ENCODE measurements at places on chromosomes 2 and 18.

- peaks cover 13% of the 10 kb centered on the region for H3K4me1 ChIP-seq
- H3K27ac ChIP-seq, result no peak overlapping the region
- H3K36me3 ChIP-seq, result no peaks in the 10 kb centered on the region
- no peak for DNase-seq
- H3K27me3 ChIP-seq, result no peaks in the 10 kb centered on the region
Measured at GRCh38 chr2:33322612-33323011, 153.8 kb upstream of the RASGRP3 start.

- no peak overlapping the region for H3K4me3 ChIP-seq
- H3K36me3 ChIP-seq, result no peaks in the 10 kb centered on the region
- no peaks in the 10 kb centered on the region for H3K27me3 ChIP-seq
- H3K27ac ChIP-seq, result no peak overlapping the region
- no peaks in the 10 kb centered on the region for H3K4me1 ChIP-seq
Measured at GRCh38 chr2:239889641-239890121, 135.5 kb downstream of the NDUFA10 start.

DNA sequence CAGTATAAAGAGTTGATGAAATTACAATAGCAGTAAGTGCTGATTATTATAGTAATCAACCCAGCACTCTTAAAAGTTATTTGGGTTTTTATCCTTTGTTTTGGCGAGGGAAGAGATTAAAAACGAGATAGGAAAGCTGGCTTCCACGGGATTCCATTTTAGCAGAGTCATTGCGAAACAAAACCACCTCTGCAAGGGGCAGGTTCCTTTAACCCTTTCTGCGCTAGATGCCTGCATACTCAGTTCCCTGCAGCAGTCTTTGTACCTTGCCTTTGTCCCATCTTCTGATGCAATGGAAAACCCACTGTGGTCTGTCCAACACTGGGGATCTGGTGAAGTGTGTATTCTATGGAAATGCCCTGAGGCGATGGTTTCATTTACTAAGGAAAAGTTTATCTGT, 2.7 kb downstream of the YPEL5 start:
- no peaks in the 10 kb centered on the region for H3K27me3 ChIP-seq
- H3K4me1 ChIP-seq, result peaks cover 62% of the 10 kb centered on the region
- no peak for DNase-seq

GRCh38 chr2:150528861-150529801, 41.7 kb upstream of the RND3 start:
- H3K4me1 ChIP-seq, result no peaks in the 10 kb centered on the region
- H3K27ac ChIP-seq, result no peak overlapping the region
- no peaks in the 10 kb centered on the region for H3K36me3 ChIP-seq
- H3K4me3 ChIP-seq, result no peak overlapping the region
- no peak for DNase-seq

- H3K4me3 ChIP-seq, result no peak overlapping the region
- no peak overlapping the region for H3K27ac ChIP-seq
- H3K4me1 ChIP-seq, result no peaks in the 10 kb centered on the region
Measured at GRCh38 chr18:47215554-47216138, 35.8 kb downstream of the SKOR2 start.

GRCh38 chr2:148930046-148930775, 55.2 kb downstream of the KIF5C start:
- no peaks in the 10 kb centered on the region for H3K4me1 ChIP-seq
- no peaks in the 10 kb centered on the region for H3K36me3 ChIP-seq
- H3K27ac ChIP-seq, result no peak overlapping the region
- H3K27me3 ChIP-seq, result no peaks in the 10 kb centered on the region
- no peak for DNase-seq
- H3K4me3 ChIP-seq, result no peak overlapping the region

DNA sequence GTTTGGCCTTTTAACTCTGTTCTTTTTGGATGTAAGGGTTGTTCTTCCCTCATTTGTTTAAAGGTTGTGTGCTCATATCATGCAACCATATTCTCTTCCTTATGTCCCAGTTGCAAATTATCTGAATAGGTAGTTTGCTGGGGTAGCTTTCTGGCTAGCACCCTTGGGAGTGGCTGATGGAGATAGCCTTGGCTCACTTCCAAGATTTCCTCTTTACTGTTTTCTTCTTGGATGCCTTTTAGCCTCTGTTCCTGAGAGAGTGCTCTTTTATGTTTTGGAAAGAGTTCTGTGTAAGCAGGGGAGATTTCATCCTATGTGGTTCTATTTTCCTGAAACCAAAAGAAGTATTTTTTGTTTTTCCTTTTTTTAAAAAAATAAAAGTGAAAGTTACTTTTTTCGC, 25.4 kb downstream of the USP14 start:
- no peak overlapping the region for H3K4me3 ChIP-seq
- H3K27ac ChIP-seq, result no peak overlapping the region
- no peaks in the 10 kb centered on the region for H3K27me3 ChIP-seq
- no peaks in the 10 kb centered on the region for H3K36me3 ChIP-seq

- H3K36me3 ChIP-seq, result no peaks in the 10 kb centered on the region
- no peaks in the 10 kb centered on the region for H3K4me1 ChIP-seq
- H3K27ac ChIP-seq, result no peak overlapping the region
Measured at GRCh38 chr2:145284551-145284950, 764.6 kb upstream of the ZEB2 start.

DNA sequence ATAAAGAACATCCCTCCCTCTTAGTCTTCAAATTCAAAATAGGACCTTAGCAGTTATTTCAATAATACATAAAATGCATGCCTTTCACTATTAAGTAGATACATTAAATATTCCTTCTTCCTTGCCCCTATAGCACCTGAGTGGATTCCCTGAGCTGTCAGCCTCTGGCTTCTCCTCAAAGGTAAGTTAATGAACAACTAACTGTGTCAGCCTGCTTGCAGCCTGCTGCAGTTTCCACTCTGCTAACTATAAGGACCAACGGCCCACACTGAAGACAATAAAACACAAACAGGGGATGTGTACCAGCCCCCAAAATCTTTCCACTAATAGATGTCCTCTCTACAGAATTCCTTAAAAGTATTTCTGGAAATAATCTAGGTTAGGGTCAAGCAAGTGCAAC, 5.0 kb downstream of the KCTD1 start:
- H3K36me3 ChIP-seq, result no peaks in the 10 kb centered on the region
- H3K4me1 ChIP-seq, result peaks cover 6% of the 10 kb centered on the region
- H3K27me3 ChIP-seq, result no peaks in the 10 kb centered on the region
- no peak for DNase-seq

DNA sequence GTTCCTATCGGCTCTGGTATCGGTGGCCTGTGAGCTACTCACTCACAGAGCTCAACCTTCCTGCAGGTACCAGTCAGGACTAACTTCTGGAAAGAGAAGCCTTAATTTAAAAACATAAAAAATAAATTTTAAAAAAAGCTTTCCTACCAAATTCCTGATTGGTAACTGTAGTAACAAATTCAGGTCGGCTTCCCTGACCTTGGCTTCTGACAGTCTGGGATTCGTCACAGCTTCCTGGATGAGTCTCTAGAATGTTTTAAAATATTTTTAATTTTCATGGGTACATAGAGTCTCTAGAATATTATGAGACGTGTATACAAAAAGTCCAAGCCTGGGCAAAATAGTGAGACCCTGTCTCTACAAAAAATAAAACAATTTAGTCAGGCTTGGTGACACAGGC, 45.0 kb upstream of the MTCL1 start:
- no peak for DNase-seq
- H3K4me3 ChIP-seq, result no peak overlapping the region
- no peaks in the 10 kb centered on the region for H3K36me3 ChIP-seq
- H3K27ac ChIP-seq, result no peak overlapping the region

GRCh38 chr2:120570546-120570945, 165.1 kb upstream of the GLI2 start:
- no peaks in the 10 kb centered on the region for H3K36me3 ChIP-seq
- H3K27me3 ChIP-seq, result no peaks in the 10 kb centered on the region
- H3K4me1 ChIP-seq, result peaks cover 8% of the 10 kb centered on the region

DNA sequence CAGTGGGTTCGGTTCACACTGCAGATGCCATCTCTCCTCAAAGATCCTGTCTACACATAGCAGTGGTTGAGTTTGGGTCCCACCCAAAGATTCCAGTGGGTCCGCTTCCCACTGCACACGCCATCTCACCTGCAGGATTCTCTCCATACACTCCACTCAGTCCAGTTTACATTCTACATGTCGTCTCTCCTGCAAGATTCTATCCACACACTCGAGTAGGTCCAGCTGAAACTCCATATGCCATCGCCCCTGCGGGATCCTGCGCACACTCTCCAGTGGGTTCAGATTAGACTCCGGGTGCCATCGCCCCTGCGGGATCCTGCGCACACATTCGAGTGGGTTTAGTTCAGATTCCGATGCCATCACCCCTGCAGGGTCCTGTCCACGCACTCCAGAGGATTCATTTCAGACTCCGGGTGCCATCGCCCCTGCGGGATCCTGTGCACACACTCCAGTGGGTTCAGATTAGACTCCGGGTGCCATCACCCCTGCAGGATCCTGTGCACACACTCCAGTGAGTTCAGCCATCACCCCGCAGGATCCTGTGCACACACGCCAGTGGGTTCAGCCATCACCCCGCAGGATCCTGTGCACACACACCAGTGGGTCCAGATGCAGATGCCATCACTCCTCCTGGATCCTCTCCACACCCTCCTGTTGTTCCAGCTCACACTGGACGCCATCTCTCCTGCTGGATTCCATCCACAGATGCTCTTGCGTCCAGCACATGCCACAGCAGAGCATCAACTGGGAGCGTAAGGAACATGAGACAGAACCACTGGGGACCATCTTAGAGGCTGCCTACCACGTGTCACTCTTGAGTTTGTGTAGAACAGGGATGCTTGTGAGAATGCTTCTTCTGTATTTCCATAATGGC, 3.0 kb upstream of the PXDN start:
- peaks cover 25% of the 10 kb centered on the region for H3K4me1 ChIP-seq
- no peak overlapping the region for H3K4me3 ChIP-seq
- H3K27me3 ChIP-seq, result no peaks in the 10 kb centered on the region
- H3K27ac ChIP-seq, result no peak overlapping the region
- no peak for DNase-seq
- no peaks in the 10 kb centered on the region for H3K36me3 ChIP-seq

- H3K36me3 ChIP-seq, result no peaks in the 10 kb centered on the region
- no peak overlapping the region for H3K27ac ChIP-seq
- no peak overlapping the region for H3K4me3 ChIP-seq
- H3K27me3 ChIP-seq, result no peaks in the 10 kb centered on the region
- DNase-seq, result no peak
Measured at GRCh38 chr18:55731594-55732042, 143.6 kb upstream of the TCF4 start.

DNA sequence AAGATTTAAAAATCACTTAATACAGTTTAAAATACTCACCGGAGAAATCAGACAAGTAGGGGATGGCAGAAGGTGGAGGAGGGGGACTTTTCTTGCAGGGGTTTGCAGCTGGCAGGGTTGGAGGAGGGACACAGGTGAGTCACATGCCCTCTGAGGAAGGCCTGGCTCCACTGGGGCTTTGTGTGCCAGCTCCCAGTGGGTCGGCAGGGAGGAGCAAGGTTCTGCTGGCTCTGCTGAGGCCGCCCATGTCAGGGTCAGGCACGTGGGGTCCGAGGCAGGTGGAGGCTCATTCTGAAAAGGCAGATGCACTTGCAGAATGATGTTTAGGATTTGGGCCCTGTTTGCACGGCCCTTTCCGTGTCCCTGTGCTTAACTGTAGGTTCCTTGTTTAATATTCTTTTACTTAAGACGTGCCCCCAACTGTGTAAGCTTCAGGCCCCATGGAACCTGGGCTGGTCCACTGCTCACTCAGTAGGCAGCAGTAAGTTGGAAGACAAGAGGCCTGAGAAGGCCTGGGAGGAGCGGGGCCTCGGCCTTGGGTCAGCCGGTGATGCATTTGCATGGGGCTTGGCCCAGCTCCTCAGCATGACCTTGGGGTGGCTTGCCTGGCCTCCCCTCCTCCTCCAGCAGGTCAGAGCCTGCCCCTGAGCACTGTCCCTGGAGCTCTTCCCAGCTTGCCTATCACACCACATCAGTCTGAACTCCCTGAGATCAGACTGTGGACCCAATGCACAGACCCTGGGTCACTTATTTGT, 141.0 kb downstream of the GLI2 start:
- no peaks in the 10 kb centered on the region for H3K27me3 ChIP-seq
- no peak for DNase-seq
- no peaks in the 10 kb centered on the region for H3K4me1 ChIP-seq
- H3K36me3 ChIP-seq, result no peaks in the 10 kb centered on the region

DNA sequence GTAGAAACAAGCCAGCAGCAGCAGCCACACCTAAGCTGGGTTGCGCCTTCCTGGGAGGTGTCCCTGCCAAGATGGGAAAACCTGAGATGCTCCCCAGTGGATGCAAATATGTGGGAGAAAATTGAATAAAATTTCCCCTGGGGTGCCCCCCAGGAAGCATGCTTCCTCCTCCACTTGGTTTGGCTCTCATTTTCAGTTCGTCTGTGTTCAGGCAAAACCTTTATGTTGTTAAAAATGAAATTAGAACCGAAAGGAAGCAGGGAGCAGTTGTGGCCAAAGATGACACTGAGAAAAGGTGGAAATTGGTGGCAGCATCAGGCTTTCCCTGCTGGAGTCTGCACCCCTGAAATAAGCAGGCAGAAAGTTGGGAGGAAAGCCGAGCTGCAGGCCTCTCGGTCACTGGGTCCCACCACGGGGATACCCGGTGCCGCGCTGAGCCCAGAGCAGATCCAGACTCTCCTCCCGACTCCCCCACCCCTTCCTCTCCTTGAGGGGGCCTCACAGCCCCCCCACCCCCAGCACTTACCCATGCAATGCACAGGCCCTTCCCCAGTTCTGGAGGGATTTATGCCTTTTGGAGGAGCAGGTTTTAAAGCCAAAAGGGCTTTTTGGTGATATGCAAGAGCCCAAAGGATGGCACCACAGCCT, 267.7 kb upstream of the SPRED2 start:
- DNase-seq, result no peak
- no peaks in the 10 kb centered on the region for H3K27me3 ChIP-seq
- H3K36me3 ChIP-seq, result no peaks in the 10 kb centered on the region
- no peaks in the 10 kb centered on the region for H3K4me1 ChIP-seq

DNA sequence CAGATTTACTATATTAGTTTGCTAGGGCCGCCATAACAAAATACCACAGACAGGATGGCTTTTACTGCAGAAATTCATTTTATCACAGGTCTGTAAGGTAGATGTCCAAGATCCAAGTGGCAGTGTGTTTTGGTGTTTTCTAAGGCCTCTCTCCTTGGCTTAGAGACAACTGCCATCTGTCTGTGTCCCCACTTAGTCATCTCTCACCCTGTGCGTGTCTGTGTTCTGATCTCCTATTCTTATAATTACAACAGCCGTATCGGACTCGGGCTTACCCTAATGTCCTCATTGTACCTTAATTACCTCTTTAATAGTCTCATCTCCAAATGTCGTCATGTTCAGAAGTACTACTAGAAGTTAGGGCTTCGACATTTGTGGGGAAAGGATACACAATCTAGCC, 362.3 kb upstream of the CDH19 start:
- H3K27ac ChIP-seq, result no peak overlapping the region
- H3K36me3 ChIP-seq, result no peaks in the 10 kb centered on the region

DNA sequence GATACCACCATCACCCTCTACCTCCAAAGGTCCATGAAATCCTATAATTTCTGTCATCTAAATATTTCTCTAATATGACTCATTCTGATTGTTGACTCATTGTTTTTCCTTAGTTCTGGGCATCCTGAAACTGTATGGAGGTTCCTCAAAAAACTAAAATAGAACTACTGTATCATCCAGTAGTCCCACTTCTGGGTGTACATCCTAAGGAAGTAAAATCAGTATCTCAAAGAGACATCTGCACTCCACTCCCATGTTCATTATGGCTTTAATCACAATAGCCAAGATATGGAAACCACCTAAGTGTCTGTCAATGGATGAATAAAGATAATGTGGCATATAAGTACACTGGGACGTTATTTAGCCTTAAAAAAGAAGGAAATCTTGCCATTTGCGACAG, 125.8 kb upstream of the MYO3B start:
- no peaks in the 10 kb centered on the region for H3K4me1 ChIP-seq
- H3K27ac ChIP-seq, result no peak overlapping the region
- H3K36me3 ChIP-seq, result no peaks in the 10 kb centered on the region
- DNase-seq, result no peak

All from tibial nerve (tissue), 4 donors.